ENCODE measurements at places on chromosomes 13 and 19.

DNA sequence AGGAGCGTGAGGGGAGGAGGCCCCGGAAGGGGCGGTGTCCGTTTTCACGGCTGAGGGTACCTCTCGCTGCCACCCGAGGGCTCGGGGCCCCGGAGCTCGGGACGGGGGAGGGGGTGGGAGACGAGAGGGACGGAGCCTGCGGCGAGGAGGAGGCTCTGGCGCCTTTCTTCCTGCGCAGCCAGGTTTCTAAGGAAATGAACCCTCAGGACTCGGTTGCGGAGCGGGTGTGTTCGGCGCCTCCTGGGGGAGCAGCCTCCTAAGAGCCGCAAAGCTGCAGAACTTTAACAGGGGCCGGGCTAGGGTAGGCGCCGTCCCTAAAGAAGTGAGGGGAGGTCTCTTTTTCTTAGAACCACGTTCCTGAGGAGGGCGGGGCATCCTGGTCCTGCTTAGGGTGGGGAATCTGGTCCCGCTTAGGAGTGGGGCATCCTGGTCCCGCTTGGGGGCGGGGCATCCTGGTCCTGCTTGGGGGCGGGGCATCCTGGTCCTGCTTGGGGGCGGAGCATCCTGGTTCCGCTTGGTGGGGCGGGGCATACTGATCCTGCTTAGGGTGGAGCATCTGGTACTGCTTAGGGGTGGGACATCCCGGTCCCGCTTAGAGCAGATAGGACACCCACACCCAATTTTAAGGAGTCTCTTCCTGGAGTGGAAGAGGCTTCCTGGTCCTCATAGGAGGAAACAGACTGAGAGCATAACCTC lies 6.2 kb downstream of the SYT5 start:
- no peak for DNase-seq

DNA sequence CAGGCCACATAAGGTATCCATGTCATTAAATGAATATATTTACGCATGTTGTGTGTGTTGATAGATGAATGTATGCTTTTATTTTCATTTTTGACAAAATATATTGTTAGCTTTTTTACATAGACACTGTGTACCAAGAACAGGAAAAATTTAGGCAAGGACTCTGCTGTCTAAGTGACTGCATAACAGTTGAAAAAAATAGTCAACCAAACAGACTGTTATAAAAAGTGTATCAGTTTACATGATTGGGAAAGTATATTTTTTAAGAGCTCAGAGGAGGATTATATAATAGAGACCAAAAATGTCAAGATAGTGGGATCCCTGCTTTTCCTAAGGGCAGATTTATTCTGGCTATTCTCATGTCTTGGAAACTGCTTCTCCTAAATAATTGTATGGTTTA lies 858.0 kb downstream of the SLITRK1 start:
- no peak for DNase-seq

GRCh38 chr19:9935506-9936325 lies 599 bp downstream of the OLFM2 start:
- no peak for DNase-seq

DNA sequence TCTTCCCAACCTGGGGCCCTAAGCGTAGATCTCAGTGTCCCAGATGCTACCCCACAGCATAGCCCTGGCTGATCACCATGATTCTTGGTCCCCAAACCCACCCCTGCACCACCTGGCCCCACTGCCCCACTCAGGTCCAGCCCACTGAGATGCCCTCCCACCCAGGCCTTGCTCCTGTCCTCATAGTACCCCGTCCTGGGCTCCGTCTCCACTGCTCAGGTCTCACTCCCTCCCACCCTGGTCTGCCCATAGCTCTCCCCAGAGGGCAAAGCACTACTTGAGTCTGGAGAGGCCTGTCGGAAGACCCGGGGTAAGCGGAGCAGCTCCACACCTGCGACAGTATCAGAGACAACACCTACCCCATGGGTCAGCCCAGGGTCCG lies 35.8 kb upstream of the ISYNA1 start:
- no peak for DNase-seq

DNA sequence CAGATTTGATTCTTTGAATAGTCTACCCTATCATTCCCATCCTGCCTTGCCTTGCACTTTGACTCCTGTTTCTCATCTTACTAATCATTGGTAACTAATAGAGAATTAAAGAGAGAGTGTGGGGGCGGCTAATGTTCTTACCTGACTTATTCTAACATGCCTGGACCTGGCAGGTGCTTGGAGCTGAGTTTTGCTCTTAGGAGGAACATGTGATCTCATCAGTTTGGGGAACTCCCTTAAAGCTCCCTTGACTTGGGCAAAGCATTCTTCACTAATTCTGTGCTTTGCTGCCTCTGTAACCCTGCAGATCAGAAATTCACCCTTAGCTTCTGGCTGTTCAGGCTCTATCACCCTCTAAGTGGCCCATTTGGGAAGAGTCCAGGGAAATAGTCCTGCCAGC lies 861.1 kb downstream of the GPC5 start:
- no peak for DNase-seq

GRCh38 chr19:1102407-1103131 lies 1.2 kb upstream of the GPX4 start:
- DNase-seq = peak; percentile 98

DNA sequence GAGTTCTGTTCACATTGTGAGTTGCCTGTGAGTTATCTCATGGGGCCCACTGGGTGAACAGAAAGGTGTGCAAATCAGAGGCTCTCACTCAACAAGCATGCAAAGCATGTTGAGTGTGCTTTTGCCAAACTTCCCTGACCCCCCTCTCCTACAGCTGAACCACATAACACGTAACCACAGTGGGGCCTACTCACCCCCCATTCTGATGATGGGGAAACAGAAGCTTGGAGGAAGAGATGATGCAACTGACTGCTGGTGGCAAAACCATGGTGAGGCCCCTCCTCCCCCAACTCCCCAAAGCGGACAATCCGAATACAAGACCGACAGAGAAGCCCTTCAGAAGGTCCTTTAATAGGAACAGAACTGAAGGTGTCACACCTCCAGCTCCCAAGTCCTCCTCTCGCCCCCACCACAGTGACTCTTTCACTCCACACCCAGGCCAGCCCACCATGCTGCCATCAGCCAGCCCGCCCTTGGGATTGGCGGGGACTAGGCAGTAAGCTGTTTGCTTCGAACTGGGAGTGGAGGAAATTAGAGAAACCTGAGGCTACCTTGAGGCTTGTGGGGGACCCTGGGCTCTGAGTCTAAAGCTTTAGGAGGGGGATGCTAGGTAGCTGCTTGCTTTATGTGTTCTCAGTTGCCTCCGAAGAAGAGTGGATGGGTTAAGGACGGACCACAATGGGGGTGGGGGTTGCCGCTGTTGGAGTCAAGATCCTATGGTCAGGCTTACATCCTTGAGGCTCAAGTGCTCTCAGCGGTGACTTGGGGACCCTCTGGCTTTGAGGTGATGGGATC lies 3.8 kb downstream of the ZNF784 start:
- DNase-seq = no peak

DNA sequence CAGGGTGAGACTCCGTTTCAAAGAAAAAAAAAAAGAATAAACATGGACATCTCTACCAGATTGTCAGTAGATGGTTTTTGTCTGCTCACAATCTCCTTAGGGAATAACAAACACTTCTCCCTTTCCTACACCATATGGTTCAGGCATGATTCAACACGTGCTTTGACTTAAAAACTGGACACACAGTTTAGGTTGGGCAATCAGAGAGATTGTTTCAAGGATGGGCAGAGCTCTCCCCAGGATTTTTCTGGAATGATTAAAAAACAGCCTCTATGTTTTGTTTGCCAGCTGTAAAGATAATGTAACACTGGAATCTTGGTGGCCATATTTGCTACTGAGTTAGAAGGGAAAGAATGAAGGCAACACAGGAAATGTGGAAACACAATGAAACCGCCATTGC lies 150.1 kb upstream of the TSC22D1 start:
- no peak for DNase-seq

DNA sequence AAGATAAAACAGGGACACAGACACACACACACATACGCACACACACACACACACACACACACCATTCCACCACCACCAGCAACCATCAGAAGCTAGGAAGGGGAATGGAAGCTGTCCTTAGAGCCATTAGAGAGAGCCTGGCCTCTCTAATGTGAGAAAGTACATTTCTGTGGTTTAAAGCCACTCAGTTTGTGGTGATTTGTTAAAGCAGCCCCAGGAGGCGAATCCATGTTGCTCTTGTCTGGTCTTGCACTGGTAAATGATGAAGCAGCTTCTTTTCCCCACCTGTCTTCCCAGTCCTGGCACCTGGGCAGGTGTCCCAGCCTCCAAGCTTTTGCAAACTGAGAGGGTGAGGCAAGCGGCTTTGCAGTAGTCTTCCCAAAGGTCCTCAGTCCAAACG lies 118.9 kb upstream of the KL start:
- DNase-seq = no peak

GRCh38 chr13:51317262-51317661 lies 22.2 kb upstream of the SERPINE3 start:
- DNase-seq = no peak

DNA sequence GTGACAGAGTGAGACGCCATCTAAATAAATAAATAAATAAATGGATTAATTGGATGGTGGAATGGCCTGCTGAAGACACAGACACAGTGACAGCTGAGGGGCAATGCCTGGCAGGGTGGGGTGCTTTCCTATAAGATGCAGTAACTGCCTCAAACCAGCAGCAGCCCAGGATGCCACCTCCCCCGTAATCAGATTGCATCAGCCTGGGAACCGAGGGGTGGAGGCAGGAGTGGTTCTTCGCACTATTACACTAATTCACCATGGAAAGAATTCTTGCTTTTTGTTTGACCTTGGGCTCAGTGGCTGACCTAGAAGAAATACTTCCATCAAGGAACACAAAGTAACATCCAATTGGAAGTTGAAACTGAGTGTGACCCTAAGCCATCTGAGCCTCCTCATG lies 31.6 kb upstream of the USP12 start:
- DNase-seq = no peak

- peak; percentile 97 for DNase-seq
These were observed 105.2 kb downstream of the COL4A2 start for GRCh38 chr13:110412132-110412914.

GRCh38 chr19:29505097-29505824 lies 20.5 kb upstream of the VSTM2B start:
- DNase-seq = no peak

DNA sequence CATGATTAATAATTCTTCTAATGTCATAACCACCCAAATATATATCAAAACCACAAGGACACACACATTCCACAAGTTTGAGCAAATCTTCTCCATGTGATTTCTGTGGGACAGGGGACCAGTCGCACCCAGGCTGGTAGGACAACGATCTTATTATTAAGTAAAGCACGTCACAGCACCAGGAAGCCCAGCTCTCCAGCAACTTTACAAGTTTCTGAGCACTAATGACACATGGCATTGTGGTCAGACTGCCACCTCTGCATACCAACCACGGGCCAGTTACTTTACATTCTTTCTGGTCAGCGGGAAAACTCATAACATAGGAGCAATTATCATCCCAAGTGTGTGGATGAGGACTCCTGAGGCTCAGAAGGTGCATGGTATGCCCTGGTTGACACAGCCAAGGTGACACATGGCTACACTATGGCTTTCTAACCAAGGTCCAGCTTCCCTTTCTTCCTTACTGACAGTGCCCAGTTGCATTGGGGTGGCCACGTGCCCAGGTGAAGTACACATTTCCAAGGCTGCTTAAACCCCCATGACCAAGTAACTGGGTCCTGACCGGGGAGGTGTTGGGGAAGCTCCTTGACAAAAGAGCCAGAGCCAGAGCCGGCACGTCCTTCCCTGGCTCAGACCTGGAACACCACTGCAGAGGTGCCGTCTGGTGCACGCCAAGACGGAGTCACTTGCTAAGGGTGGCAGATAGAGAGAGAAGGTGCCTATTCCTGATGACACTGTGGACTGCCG lies 27.4 kb downstream of the LATS2 start:
- DNase-seq = no peak

Data from non-pigmented ciliary epithelial cell (primary cell).